ENCODE measurements at places on chromosomes 13 and 19.
A peak's percentile ranks its signal among the peaks of the same experiment; 100 is the strongest.

- DNase-seq, result no peak
Observed at GRCh38 chr19:3771906-3772455, at the start of gene RAX2. TSS of gene RAX2 (minus strand) at chr19:3772228. CDS start at chr19:3771742, 486 bp downstream.

DNA sequence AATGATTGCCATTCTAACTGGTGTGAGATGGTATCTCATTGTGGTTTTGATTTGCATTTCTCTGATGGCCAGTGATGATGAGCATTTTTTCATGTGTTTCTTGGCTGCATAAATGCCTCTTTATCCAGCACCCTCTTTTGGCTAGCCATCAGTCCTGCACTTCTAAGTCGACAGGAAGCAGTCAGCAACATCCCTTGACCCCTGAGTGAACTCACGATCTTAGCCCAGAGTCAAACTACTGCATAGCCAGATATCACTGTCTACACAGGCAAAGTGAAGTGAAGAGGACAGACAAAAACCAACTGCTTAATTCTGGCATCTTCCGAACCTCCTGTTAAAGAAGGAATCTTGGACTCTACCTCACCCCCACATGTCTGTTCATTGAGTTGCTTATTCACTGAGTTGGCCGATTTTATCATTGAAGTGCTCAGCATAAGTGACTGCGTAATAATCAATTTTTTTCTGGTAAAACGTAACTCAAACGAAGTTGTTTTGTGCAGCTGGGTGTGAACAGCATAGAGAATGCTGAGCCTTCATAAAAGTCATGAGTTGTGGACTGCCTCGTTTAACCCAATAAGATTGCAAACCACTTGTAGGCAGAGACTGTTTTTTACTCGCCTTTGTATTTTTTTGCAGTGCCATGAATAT is 304.2 kb downstream of the COG6 start:
- DNase-seq, result no peak

DNA sequence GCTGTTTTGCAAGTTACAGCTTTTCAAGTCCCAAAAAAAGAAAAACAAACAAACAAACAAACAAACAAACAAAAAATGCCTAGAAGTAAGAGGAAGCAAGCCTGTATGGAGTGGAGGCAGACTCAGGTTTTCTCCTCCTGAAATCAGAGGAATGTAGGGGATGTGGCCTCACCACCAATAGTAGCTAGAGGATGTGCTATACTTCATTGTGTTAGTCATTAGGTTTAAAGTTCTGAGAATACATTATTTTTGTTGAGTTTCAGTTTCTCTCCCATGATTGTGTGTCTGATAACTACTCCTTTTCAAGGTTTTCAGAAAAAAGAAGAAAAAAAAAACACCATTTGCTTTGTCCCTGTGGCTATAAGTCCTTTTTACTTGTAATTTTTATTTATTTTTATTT is 524.5 kb downstream of the GPC6 start:
- no peak for DNase-seq

DNA sequence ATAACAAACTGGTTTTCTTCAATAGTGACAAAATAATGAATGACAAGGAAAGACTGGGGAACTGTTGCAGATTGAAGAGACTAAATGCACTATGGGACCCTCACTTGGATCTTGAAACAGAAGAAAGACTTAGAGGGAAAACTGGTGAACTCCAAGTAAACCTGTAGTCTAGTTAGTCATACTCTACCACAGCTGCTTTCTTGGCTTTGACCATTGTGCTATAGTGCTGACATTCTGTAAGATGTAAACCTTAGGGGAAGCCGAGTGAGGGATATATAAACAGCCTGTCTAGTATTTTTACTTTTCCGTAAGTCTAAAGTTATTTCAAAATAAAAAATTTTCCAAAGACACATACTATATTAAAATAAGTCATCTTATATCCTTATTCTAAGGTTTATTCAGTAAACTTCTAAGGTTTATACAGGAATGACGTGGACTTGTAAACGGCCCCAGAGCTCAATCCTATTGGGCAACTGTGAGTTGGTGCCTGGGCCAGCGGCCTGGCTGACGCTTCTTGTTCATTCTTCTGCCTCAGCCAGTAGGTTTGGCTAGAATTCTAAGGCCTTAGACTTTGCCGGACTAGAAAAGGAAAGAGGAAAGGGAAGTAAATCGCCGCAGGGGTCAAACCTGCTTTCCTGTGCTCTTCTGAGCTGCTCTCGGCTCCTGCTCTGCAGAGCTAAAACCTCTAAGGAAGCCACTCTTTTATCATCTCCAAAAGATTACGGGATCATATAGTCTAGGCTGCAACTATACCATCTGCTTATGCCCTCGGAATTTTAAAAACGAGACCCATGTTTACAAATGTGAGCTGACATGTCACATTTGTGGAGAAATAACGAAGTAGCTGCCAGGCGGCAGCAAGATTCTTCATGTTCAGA is 33.6 kb upstream of the UBE2L5 start:
- no peak for DNase-seq

DNA sequence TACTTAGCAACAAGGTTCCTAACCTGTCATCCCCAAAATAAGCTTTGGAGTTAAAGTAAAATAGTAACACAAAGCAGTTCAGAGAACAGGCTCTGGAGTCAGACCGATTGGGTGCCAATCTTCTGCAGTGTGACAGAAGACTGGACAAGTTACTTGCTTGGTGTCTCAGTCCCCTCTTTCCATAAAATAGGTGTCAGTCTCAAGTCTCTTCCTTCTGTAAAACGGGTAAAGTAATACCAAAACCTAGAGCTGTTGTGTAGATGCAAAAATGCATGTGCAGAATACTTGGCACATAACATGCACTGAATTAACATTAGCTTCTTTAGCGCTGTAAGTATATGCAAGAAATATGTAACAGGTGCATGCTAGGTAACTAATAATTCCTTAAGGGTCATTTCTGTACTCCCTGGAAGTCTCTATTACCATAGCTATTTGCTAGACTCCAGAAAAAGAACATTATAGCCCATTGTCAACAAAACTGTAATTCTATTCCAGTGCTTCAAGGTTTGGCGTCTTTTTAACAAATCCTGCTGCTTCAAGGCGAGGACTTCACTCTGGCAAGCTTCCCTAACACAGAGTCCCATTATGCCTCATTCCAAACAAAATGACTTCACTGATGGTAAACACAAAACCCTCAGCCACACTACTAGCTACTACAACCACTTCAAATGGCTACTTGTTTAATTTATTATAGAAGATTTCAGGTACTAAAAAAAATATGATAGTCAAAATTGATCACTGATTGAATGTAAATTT is 32.8 kb downstream of the ELF1 start:
- no peak for DNase-seq

DNA sequence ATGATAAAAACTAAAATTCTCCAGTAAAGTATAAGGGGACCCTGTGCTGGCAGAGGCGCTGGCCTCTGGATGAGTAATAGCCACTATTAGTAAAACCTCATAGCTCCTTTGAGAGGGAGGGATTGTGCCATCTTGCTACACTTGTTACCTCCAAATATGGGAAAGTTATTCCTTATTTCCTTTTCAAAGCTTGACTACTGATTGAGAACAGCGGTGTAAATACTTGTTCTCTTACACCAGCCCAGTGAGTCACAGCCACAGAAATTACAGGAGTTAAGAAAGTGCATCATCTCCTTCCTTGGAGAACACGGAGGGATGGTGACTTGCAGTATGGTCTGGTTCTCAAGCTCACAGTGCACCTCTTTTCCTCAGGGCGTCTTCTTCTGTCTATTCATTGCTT is 379.0 kb downstream of the EFNB2 start:
- no peak for DNase-seq

DNA sequence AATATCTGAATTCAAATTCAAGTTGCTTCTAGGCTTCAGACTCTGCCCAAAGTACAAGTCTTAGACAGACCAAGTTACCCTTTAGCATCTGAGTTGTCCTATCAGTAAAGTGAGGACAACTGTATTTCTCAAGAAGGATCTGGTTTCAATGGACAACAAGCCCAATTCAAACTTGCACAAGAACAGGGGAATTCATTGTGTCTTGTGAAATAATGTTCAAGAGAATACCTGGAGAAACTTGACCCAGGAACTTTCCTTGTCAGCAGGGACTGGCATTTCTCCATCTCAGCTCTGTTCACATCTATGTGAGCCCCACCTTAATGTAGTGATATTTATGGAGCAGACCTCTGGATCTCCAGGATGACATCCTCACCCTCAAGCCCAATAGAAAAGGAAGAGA is 894.9 kb upstream of the SLC10A2 start:
- no peak for DNase-seq

- DNase-seq, result no peak
Observed at GRCh38 chr19:33405553-33406461, 32.3 kb downstream of the CEBPG start.

GRCh38 chr13:102654756-102655155 is 40.1 kb downstream of the METTL21C start:
- DNase-seq, result no peak

DNA sequence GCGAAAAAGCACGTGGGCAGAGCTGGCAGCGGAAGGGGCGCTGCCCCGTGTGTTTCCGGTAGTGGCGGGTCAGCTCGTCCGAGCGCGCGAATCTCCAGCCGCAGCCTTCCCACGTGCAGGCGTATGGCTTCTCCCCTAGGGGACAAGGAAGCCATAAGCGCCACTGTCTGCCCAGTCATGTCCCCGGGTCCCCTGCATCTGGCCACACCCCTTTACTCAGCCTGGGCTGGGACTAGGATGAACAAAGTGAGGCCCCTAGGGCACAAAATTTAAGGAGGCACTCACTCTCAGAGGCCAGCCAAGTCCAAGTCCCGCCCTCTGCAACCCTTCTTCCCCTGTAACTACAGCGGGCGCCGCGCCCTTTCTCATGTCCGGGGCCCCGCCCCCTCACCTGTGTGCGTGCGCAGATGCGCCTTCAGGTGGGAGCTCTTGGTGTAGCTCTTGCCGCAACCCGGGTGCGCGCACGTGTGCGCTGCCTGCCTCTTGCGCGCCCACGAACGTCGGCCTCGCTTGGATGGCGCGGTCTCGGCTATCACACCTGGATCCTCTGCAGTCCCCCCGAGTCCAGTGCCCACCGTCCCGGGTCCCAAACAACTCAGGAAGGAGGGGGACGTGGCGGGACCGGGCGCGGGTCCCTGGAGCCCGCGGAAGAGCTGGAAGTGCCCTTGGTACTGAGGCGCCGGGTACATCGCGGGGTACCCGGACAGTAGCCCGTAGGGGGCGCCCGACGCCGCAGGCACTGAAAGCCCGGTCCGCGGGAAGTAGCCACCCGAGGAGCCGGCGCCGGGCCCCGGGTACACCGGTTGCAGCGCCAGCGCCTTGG is 1.9 kb downstream of the KLF1 start:
- DNase-seq, result peak; percentile 96

DNA sequence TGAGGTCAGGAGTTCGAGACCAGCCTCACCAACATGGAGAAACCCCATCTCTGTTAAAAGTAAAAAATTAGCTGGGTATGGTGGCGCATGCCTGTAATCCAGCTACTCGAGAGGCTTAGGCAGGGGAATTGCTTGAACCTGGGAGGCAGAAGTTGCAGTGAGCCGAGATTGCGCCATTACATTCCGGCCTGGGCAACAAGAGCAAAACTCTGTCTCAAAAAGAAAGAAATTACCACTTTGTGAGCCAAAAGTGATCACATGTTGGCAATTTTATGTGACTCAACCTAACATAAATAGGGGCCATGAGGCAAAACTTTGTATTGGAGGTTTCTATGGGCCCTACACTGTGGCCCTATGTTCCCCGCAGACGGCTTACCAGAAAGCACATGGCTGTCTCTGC is 72.2 kb downstream of the MAP4K1 start:
- DNase-seq, result no peak

Measured in GM06990 (cell line).